T47D (cell line): ENCODE measurements at places on chromosomes 7 and 10.
A peak's percentile ranks its signal among the peaks of the same experiment; 100 is the strongest.

DNA sequence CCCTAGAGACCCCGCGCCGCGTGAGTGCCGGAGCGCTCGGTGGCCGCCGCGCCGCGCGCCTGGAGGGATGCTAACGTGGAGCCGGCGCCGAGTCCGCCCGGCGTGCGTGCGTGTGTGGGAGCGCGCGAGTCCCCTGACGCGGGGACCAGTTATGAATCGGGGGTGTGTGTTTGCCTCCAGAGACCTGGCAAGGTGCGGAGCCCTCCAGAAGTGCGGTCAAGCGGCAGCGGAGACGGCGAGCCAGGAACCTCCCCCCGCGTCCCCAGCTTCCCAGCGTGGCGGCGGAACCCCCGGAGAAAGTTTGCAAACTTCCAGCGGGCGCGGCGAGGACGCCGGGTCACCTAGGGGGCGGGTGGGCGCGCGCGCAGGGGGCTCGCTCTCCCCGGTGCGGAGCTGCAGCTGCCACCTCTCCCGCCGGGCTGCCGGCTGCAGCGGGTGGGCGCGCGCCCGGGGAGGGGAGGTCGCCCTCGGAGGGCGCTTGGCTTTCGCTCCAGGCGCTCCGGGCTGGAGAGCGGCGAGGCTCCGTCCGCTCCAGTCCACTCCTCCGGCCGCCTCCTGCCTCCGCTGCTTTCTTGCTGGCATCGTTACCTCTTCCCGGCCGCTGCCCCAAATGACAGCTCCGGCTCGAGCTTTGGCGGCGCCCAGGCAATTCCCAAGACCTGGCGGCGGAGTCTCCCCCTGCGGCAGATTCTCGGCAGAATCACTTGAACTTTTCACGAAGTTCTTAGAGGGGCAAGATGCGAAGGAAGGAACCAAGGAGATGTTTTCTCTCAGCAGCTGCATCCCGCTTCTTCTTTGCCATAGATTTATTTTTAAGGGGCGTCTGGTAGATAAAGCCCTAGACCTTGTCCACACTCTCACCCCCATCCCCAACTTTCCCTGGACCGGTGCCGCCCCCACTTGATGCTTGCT is 2.3 kb upstream of the CREB5 start:
- no peak for DNase-seq

DNA sequence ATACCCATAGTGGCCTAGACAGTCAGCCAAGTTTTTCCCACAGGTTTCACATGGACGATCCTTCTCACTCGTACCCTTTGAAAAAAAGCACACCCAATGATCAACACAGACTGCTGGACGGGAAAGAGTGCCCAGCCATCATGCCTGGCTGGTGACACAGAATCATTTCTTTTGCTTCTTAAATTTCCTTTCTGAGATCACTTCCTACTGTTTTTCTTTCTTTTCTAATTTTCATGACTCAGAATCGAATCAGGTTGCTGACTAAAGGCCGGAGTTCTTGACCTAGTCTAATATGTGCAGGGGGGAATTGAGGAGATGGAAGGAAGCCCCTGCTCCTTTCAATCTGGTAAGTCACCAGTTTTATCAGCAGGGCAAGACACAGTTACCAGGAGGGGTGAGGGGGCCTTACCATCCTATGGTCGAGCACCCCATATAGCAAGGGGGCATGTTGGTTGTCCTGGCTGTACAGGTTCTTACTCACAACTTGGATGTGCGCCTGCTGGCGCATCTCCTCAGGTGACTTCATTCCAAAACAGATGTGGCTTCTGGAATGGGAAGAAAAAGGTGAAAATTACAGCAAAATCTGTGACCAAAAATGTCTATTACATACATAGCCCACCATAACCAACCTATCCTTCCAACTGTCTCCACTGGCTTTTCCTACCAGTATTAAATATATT is 3.5 kb downstream of the POLR3A start:
- DNase-seq = no peak

- peak; percentile 48 for DNase-seq
These were observed 863 bp downstream of the CCNY start for GRCh38 chr10:35336921-35337823.

DNA sequence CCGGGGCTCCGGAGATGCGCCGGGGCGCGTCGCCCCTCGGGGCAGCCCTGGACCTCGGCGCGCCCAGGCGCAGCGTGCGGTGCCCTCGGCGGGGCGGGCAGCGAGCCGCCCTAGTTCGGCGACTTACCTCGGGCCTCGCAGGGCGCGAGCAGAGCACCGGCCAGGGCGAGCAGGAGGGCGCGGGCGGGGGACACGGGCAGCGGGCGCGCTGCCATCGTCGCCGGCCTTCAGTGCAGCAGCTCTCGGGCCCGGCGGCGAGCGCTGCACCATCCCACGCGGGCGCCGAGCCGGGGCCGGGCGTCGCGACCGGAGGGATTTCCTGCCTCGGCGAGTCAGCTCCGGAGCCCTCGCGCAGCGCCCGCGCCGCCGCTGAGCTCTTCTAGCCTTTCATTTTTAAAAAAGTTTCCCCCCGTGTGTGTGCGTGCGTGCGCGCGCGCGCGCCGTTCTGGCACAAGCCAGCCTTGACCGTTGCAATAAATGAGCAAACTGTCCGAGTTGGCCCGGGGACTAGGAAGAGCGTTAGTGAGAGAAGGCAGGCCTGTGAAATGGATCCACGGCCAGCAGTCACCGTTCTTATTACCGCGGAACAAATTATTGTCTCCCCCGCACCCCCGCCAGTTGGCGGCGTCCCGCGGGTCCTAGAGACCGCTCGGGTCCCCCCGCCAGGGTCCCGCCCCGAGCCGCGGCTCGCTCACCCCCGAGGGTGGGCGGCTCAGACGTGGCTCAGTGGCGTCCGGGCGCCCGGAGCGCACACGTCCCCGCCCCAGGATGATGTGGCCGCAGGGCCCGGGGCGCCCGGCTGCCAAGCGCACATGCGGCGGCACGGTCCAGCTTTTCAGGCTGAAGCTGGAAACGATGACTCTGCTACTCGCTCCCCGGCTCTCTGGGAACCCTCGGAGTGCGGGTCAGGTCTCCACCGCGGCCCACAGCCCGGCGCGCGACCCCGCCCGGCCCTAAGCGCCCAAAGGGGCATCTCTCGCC is at the start of gene ADAM12:
Gene ADAM12 (minus strand): TSS at position 547 of the 981 bp plus-strand sequence. CDS start 332 bp downstream, at position 215.
- DNase-seq = peak; percentile 9
